ENCODE measurements at places on chromosomes 11 and 22.

- DNase-seq: peak; percentile 90
Measured at GRCh38 chr11:3160252-3161031, 4.7 kb downstream of the OSBPL5 start.

DNA sequence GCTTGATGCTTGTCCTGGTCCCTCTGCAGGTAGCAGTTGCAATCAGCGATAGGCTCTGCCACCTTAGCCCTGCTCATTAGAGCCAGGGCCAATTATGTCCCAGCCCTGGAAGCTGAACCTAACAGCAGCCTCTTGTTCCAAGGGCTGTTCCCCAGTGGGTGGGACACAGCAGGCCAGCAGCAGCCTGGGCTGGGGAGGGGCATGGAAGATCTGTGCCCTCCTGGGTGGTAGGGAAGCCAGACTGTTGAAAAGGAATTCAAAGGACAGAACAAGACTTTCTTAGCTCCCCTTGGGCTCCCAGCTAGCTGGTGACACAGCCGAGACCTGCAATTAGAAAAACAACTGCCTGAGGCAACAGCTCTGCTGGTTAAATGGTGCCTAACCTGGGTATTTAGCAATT, 17.4 kb downstream of the DRD2 start:
- no peak for DNase-seq

DNA sequence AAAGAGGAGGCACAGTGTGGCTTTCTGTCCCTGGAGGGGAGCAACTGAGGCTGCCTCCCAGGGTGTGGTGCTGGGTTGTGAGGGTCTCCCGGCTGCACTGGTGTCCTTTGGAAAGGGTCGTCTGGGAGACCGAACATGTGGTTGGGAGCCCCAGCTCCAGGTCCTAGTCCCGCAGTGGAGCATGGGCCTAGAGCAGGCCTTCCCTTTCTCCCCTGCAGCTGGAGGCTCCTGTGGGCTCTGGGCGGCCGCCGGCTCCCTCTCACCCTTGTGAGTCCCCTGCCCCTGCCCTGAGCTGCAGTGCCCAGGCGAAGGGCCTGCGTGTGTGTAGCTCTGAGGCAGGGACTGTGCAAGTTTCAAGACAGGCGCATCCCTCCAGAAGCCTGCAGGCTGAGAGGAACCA, 1492.7 kb downstream of the BRD1 start:
- no peak for DNase-seq

GRCh38 chr11:86230179-86230804, 14.3 kb upstream of the EED start:
- DNase-seq: no peak

DNA sequence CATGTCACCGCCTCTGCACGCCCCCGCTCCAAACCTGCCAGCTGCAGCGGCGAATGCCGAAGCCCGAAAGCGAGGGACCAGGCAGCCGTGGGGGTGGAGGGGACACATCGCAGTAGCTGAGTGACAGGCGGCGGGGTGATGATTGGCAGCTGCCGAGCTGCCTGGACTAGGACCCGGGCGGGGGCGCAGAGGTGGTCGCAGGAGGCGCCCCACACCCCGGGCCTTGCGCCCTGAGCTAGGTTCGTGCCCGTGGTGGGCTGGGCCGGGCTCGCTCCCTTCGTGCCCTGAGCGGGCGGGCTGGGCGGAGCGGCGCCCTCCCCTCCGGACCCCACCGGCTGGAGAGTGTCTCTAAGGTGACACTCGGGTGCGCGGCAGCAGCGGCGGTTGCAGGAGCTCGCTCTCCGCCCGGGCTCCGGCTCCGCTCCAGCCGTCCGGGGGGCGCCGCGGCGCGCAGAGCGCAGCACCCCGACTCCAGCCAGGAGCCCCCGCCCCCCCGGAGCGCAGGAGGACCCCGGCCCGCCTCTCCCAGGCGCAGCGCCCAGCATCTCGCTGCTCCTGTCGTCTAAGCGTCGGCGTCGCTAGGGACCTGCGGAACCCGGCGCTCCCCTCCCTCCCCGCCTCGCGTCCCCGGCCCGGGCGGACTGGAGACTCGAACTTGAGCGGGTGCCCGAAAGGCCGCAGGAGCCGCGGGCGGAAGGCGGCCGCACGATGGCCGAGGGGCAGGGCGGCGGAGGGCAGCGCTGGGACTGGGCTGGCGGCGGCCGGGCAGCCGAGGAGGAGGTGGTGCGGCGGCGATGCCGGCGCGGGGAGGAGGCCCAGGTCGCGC, 14.5 kb upstream of the DGKZ start:
- DNase-seq: peak; percentile 84

DNA sequence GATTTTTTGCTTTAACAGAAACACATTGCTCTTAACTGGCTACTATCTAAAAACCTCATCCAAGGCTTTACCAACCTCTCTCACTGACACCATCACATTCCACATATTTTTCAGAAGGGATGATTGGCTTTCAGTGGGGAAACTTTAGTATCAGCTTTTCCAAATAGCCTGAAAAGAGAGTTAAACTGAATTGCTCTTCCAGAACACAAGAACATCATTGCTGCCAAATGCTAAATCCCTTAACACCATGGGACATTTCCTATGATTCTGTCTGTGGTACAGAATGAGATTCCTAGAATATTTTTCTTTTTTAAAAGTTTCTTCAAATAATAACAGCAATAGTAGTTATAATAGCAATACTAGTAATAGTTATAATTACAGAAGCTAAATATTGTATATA, 45.4 kb downstream of the SOX6 start:
- DNase-seq: no peak

DNA sequence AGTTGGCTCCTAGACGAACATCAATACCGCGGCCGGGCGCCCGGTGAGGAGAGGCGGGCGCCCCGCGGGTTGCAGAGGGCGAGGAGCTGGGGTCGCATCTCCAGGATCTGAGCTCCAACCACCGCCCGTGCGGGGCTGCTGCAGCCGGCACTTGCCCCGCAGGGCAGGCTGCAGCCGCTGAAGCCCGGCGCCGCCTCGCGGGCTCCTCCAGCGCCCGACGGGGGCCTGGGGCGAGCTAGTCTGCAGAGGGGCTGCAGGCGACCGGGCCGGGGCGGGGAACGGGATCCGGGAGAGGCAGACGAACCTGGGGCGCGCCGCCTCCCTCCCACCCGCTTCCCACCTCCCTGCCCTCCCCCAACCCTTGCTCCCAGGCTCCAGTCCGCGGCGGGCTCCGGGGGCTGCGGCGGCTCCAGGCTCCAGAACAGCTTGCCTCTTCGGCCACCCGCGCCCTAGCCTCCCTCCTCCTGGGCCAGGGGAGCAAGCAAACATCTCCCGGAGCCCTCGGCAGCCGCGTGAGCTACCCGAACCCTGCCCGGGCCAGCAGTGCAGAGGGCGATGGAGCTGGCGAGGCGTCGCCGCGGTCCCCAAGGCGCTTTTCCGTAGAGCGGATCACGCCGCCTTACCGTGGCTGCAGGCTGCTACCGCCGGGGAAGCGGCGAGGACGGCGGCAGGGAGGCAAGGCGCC, 802 bp downstream of the TENM4 start:
- DNase-seq: peak; percentile 76

GRCh38 chr11:131065435-131066413, 149.4 kb upstream of the SNX19 start:
- DNase-seq: peak; percentile 39

DNA sequence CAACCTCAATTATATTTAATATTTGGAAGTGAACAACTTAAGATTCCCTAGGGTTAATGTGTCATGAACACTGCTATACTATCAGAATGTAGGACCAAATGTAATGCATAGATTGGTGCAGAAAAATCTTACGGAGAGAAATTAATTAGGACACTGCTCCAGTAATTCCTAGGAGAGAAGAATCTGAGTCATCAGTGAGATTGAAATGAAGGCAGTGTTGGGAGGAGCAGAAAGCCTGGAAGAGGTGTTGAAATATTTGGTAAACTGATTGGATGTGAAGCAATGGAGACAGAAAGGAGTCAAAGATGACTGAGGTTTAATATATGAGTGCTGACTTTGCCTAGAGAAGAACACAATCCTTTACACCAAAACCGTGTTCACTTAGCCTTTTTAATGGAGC, 836.0 kb downstream of the FAM181B start:
- no peak for DNase-seq

- DNase-seq: no peak
Measured at GRCh38 chr11:102517670-102518069, 12.9 kb downstream of the MMP7 start.

GRCh38 chr22:19772673-19773469, 12.3 kb downstream of the TBX1 start:
- no peak for DNase-seq

DNA sequence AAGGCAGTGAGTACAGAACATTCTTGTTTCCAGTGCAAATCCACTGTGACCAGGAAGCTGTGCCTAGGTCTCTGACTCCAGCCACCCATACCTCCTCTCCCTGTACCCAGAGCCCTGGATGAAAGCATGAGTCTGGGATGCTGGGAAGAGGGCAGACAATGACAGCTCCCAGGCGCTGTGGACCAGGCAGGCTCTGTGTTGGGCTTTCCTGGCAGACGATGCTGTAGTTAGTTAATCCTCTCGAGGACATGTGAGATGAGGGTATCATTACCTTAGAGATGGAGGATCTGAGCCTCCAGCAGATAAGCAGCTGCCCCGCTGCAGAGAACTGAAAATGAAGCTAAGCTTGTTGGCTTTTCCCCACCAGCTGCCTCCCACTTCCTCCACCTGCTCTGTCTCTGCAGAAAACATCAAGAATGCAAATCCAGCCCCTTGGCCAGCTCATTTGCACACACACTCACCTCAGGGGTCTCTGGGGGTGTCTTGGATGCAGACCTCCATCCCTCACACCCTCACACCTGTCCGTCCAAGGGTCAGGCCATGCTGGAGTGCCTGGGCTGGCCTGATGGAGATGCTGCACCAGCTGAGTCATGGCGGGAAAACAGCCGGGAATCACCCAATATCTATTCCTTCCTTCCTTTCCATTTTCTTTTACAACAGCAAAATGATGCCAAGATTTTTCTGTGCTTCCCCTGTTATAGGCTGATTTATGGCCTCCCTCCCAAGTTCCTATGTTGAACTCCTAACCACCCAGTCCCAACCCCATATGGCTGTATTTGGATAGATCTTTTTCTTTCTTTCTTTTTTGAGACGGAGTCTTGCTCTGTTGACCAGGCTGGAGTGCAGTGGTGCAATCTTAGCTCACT, 94.9 kb upstream of the SEPTIN5 start:
- DNase-seq: no peak

DNA sequence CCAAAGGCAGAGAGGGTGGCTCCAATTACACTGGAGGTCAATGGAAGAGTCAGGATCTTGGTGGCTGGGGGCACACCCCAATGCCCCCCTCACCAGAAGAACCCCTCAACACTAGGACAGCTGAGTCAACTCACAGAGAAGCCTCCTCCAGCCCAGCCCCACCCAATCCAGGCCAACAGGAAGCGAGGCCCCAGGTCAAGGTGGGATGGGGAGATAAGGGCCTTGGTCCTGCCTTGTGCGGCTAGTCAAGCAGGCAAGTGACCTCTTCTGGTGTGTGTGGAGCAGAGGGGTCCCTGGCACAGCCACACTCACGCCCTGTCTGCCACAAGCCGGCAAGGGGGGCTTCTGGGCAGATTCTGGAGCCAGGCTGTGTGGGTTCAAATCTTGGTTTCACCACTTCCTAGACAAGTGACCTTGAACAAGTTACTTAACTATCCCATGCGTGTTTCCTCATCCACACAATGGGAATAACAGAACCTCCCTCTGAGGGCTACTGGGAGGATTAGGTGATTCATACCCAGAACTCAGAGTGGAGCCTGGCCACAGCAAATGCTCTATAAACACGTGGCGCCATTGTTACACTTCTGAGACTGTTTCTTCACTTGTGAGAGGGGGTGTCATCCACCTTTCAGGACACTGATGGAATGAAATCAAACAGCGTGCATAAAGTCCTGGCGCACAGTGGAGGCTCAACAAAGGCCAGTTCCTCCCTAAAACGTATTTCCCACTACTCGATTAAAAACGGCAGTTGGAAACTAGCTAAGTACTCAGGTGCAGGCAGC, 3.2 kb downstream of the TTLL12 start:
- no peak for DNase-seq

DNA sequence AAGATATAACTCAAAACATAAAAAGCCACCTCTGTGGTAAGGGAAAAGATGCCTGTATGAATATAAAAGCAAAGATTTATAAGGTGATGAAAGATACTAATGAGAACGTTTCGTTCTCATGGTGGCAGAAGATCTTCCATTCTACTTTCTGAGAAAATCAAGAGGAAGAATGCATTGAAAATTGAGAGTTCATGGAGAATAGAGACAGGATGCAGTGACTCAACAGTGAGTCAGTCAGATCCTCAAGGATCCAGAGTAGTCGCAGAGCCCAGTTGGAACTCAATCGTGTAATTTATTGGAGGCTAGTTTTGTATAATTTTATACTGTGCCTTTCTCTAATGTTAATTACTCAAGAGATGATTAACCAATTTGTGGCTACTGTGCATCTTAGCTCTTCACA, 73.3 kb downstream of the ENTHD1 start:
- no peak for DNase-seq
